Cardiac fibroblast (primary cell): ENCODE measurements at places on chromosomes 1 and 21.
A peak's percentile ranks its signal among the peaks of the same experiment; 100 is the strongest.

- DNase-seq, result no peak
These were observed 946.7 kb upstream of the B3GALT2 start for GRCh38 chr1:194133152-194133551.

- peak; percentile 56 for DNase-seq
These were observed 49.4 kb upstream of the DESI2 start for GRCh38 chr1:244603498-244603897.

DNA sequence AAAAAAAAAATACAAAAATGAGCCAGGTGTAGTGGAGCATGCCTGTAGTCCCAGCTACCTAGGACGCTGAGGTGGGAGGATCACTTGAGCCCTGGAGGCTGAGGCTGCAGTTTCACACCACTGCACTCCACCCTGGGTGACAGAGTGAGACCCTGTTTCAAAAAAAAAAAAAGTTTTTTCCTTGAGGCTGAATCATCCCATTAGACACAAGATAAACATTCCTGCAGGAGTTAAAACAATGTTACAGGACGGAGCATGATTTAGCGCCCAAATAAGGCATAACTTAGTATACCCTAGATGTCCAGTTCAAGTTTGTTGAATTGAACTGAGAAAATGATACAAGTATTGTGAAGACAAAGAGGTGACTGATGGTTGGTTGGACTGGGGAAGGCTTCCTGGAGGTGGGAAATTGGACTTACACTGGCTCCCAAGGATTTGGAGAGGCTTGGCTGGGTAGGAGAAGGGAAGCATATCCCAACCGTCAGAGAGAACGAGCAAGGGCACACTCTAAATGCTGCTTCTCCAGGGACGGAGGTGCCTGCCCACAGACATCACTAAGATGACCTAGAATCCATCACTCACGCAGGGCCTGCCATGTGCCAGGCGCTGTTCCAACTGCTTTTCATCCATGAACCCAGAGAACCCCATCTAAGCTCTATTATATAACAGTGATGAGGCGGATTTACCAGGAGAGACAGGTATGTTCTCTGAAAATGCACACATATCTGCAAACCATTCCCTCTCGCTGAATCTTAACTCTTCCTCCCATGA is 610.6 kb downstream of the KIF26B start:
- DNase-seq, result peak; percentile 86

- DNase-seq, result no peak
These were observed 224.1 kb upstream of the CACYBP start for GRCh38 chr1:174775621-174776020.

DNA sequence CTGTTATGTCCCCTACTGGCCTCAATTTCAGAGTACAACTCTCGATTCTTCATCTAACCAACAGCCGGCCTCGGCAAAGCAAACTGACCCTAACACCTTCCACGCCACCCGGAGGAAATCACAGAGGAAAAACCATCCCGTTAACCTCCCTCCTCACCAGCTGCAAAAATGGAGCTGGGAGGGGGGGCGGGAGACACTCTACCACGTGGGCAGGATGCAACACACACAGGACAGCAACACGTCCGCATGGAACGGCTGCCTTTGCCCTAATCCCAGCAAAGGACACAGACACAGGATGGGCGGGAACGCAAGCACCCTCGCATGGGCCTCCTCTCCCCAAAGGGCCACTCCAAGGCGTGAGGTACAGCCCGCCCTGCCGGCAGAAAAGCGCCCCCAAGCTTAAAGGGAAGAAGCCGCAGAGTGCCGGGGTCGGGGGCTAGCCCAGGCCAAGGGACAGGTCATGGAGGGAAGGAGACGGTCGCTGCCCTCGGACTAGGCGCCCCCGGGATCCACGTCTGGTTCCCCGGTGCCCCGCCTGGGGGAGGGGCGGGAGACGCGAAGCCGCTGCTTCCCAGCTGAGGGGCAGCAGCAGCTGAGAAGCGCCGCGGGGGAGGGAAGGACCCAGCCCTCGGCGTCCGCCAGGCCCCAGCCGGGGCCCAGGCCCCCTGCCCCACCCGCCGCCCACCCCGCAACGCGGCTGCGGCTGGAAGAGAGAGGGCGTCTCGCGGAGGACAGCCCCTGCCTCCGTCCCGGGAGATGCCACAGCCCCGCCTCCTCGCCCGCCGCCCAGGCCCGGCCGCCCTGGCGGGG is 590 bp downstream of the FOXJ3 start:
- peak; percentile 61 for DNase-seq

DNA sequence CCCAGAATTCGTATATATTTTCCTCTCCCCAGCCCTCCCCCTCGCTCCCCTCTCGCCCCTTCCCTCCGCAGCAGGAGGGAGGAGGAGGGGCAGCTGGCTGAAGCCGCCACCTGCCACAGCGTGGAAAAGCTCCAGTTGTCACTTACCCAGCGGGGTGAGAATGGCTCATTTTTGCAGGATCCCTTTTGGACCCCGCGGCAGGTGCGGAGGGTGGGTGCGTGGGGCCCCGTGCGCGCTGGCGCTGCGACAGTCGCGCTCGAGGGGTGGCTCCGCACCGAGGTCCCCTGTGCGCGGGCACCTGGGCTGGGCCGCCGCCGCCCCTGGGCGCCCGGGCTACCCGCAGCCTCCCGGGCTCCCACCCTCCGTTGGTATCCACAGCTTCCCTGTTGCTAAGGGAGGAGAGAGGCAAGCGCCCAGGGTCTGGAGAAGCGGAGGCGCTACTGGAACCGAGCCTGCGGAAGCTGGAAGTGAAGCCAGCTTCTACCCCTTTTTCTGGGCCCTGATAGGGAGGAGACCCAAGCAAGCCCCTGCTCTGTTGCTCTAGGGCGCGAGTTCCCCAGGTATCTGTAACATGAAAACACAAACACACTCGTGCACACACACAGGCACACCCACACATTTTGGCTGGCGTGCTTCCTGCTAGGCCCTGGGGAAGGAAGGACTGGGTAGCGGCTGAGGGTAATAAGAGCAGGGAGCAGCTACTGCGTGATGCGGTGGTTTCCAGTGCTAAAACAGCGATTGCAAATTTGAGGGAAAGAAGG is at the start of gene ERICH3:
ERICH3 (minus strand) TSS at position 442 of the 761 bp plus-strand sequence; CDS start at position 169, 273 bp downstream.
- DNase-seq, result peak; percentile 5

- DNase-seq, result peak; percentile 39
These were observed 1.6 kb downstream of the LMO4 start for GRCh38 chr1:87330057-87330884.

DNA sequence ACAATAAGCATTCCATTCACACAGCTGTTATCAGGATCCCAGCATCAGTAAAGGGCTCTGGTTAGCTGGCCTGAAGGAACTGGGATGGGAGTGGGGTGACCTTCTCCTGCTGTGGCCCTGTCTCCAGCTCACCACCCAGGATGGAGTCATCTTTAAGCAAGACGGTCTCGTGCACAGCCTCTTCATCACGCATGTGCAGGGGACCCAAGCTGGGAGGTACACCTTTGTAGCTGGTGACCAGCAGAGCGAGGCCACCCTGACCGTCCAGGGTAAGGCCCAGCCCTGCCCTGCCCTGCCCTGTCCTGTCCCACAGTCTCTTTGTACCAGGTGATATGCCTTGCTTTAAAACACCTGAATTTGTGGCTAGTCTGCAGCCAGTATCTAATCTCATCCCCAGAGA is 24.3 kb downstream of the IGFN1 start:
- DNase-seq, result no peak

DNA sequence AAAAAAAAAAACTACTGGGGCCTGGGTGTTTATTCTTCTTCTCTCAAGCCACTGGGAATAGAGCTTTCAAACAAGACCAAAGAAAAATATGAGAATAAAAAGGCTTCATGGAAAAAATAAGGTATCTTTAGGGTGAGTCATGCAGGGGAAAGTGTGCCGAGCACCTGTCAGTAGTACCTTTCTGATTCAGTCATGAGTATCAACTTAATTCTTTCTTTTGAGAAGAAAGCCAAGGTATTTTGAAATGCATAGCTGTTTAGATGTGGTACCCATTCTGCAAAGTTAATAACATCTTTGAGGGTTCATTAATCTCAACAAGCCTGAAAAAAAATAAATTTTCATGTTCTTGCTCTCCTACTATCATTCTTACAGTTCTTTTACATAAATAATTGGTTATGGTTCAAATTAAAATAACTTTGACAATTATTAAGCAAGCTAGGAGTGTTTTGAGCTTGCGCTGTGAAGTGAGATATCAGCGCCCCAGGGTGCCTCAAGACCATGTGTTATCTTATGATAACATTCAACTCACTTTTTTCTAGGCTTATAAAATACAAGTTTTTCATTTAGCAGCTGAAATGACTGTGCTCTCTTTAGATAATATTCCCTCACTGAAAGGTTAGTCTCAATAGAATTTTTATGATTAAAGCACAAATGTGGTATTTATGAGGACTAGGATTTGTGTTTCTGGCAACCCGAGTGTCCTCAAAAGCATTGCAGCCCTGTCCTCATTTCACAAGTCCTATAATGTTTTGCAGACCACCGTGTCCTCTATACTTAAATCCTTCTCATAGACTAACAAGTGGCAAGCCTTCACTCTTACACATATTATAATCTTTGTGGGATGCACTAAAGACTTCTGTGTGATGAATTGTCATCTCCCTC is 138.6 kb downstream of the SLC44A5 start:
- DNase-seq, result no peak

GRCh38 chr1:22749919-22750684 is 39.5 kb downstream of the EPHB2 start:
- DNase-seq, result peak; percentile 92

GRCh38 chr1:101188331-101188730 is 48.5 kb upstream of the S1PR1 start:
- DNase-seq, result no peak

- peak; percentile 3 for DNase-seq
These were observed 1053.4 kb upstream of the ADGRL4 start for GRCh38 chr1:80059940-80060339.

GRCh38 chr1:8690253-8690525 is 127.3 kb downstream of the RERE start:
- DNase-seq, result no peak

DNA sequence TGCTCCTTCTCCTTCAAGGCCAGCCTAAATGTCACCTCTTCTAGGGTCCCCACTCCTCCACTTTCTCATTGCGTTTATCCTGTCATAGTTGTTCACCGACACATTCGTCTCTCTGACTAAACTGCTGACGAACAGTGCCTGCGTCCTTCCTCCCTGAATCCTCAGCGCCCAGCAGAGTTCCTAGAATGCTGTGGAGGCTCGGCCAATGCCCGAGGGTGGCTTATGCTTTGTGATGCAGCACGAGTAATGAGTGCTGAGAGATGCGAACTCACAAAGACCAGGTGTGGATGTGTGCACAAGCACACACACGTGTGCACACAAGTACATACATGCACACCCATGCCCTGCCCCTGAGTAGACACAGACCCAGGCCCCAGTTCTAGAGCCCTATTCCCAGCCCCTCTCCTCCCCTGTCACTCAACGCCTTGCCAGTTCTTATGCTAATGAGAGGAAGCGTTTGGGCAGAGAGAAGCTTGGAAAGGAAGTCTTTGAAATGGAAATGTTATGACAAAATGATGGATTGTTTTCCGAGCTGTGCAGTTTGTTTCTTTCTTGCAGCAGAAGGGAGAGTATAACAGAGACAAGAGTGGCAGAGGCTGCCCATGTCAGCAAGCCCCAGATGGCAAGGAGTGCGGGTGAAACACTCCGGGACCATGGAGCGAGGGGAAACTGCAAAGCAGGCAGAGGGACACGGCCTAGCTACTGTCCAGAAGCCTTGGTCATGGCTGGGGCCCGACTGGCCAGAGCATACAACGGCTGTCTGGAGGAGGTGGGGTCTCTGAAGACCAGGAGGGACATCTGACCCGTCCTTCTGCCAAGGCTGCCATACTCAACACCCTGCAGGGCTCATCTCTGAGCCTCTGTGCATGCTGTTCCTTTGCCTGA is 24.2 kb downstream of the KCNA10 start:
- no peak for DNase-seq

GRCh38 chr1:15508700-15509487 is 15.1 kb downstream of the CASP9 start:
- DNase-seq, result no peak

DNA sequence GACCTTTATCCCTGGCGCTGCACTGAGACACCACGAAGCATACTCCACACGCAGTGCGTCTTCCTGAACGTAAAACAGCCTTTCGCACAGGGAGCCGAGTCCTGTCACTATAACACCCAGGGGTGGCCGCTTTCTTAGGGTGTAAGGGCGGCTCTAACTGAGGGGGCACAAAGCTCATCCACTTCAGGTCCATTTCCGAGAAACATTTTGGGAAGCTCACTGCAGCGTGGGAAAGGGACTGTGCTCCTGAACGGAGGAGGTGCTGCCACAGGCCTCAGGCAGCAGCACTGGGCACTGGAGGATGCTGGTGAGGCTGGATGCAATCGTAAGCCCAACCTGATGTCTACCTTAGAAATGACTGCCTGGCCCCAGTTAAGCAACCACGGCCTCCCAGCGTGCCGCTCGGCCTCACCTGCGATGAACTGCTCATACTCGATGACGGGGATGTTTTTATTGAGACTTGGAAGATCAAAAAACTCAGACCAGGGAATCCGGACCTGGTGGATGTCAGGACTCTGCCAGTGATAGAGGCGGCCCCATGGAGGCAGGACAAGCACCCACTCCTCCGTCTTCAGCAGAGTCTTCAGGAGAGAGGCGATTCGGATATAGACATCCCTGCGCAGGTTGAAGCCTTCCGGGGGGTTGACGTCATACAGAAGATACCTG is 2.3 kb downstream of the POFUT2 start:
- DNase-seq, result no peak

DNA sequence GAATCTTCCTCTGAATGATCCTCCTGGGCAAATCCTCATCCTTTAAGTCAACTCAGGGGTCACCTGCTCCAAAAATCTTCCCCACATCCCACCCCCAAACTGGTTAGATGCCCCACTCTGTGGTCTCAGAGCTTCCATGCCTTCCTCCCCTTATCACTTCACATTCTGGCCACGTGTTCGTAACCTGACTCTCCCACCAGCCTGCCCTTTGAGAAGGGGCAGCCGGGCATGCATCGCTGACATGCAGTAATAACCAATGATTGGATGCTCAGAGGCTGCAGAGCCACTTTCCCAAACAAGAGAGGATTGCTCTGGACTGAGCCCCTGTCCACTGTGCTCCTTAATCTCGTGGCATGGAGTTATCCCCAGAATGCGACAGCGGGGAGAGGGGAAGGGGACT is 7.0 kb downstream of the LELP1 start:
- DNase-seq, result no peak

- DNase-seq, result peak; percentile 80
These were observed 33.9 kb upstream of the LGALS8 start for GRCh38 chr1:236489710-236490377.

DNA sequence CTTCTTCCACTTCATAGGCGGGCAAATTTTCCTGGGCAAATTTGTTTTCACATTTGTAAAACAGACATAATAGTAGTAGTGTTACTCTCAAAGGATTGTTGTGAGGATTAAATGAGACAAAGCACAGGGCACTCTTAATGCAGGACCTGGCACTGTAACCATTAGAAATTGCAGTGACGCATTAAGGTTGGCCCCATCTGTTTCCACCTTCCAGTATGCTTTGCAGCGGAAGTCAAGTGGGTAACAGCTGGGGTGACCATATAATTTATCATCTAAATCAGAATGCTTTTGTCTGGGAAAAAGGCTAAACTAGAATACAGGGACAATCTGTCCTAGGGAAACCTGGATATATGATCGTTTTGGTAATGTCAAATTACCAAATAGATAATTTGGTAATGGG is 132.5 kb upstream of the CACHD1 start:
- no peak for DNase-seq
